A549 treated with DMSO at 1 μM for 4 hours (cell line): ENCODE measurements at places on chromosomes 2 and 18. TPM values are rescaled to one million over a fixed set of nuclear protein-coding genes. Genes with fewer than 3 reads are reported as not detected.

SERPINE2 gene
- 190 to 262 TPM (median 218 TPM) in 5 replicates for total RNA-seq

AUP1 gene
- 194 to 263 TPM (median 239 TPM) in 5 replicates for total RNA-seq

ABCG5 gene
- not detected in 5 replicates for total RNA-seq

DAW1 gene
- total RNA-seq: 1.6 to 2.7 TPM (median 1.7 TPM) in 5 replicates

GYPC gene
- not detected in 5 replicates for total RNA-seq

SRD5A2 gene
- total RNA-seq: 0.02 to 0.04 TPM (median 0.03 TPM) in 4 of 5 replicates, not detected in the other

C2orf92 gene
- total RNA-seq: 0.51 to 0.88 TPM (median 0.68 TPM) in 5 replicates

TNFRSF11A gene
- total RNA-seq: 6.3 to 11.9 TPM (median 9.5 TPM) in 5 replicates
